Epithelial cell of umbilical artery (primary cell): ENCODE measurements at places on chromosomes 6 and 20. TPM values are rescaled to one million over a fixed set of nuclear protein-coding genes. Genes with fewer than 3 reads are reported as not detected.

The OTOR gene
- total RNA-seq = not detected in 2 replicates

The JPH2 gene
- under 0.01 TPM in 1 of 2 replicates, not detected in the other for total RNA-seq

The VNN1 gene
- under 0.01 TPM in 1 of 2 replicates, not detected in the other for total RNA-seq

The TMC2 gene
- total RNA-seq = not detected in 2 replicates

The VIP gene
- total RNA-seq = 0.32 and 0.91 TPM in 2 replicates

The SLC22A1 gene
- under 0.01 TPM in 1 of 2 replicates, not detected in the other for total RNA-seq

The TFAP2C gene
- total RNA-seq = under 0.01 TPM in 1 of 2 replicates, not detected in the other

The NKX2-2 gene
- not detected in 2 replicates for total RNA-seq

The SLA2 gene
- total RNA-seq = not detected in 2 replicates

The POPDC3 gene
- total RNA-seq = 0.76 and 1.3 TPM in 2 replicates

The GGTLC1 gene
- total RNA-seq = not detected in 2 replicates

The SPATA25 gene
- 0.61 and 0.97 TPM in 2 replicates for total RNA-seq

The ADRM1 gene
- total RNA-seq = 149 and 150 TPM in 2 replicates

The TSPO2 gene
- not detected in 2 replicates for total RNA-seq

The TNF gene
- under 0.01 TPM in 1 of 2 replicates, not detected in the other for total RNA-seq

The TLDC2 gene
- total RNA-seq = not detected in 2 replicates

The FAM217A gene
- not detected in 2 replicates for total RNA-seq

The SLC35D3 gene
- under 0.01 TPM in 1 of 2 replicates, not detected in the other for total RNA-seq
